Stimulated activated CD8-positive, alpha-beta memory T cell treated with anti-CD3 and anti-CD28 coated beads, Interleukin-7, amount 100 ng/mL, for 4 hours (primary cell): ENCODE measurements at places on chromosomes 11 and 22.

DNA sequence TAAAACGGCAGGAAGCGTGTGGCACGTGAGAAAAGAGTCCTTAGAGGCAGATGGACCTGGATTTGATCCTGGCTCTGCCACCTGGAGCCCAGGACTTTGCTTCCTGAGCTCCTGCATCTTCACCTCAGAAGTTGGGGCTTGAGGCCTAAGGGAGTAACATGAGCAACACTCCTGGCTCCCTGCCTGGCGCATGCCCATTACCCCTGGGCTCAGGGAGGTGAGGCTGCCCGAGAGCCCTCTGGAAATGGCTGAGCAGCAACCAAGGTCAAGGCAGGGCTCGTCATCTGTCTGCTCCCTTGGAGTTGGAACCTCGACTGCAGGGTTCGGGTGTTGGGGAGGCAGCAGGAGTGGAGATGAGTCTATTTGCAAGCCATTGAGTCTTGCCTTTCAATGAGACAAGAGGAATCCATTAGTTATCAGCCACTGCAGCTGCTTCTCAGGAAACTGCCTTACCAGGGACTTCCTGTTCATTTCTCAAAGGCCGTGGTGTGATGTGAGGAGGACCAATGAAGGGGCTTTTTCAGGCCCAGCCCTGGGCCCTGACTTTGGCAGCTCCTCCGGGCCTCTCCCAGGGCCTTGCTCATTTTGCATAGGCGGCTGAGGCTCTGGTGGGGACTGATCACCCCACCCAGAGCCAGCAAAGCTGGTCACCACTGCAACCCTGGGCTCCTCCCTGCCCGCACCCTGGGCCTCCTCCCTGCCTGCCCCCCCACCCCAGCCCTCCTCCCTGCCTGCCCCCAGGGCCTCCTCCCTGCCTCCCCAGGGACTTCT lies 6.4 kb downstream of the FADS2 start:
- DNase-seq, result peak; percentile 34

- DNase-seq, result no peak
Measured at GRCh38 chr11:114091516-114092397, 32.2 kb downstream of the ZBTB16 start.

- no peak for DNase-seq
Measured at GRCh38 chr11:24900960-24901549, 404.2 kb downstream of the LUZP2 start.

DNA sequence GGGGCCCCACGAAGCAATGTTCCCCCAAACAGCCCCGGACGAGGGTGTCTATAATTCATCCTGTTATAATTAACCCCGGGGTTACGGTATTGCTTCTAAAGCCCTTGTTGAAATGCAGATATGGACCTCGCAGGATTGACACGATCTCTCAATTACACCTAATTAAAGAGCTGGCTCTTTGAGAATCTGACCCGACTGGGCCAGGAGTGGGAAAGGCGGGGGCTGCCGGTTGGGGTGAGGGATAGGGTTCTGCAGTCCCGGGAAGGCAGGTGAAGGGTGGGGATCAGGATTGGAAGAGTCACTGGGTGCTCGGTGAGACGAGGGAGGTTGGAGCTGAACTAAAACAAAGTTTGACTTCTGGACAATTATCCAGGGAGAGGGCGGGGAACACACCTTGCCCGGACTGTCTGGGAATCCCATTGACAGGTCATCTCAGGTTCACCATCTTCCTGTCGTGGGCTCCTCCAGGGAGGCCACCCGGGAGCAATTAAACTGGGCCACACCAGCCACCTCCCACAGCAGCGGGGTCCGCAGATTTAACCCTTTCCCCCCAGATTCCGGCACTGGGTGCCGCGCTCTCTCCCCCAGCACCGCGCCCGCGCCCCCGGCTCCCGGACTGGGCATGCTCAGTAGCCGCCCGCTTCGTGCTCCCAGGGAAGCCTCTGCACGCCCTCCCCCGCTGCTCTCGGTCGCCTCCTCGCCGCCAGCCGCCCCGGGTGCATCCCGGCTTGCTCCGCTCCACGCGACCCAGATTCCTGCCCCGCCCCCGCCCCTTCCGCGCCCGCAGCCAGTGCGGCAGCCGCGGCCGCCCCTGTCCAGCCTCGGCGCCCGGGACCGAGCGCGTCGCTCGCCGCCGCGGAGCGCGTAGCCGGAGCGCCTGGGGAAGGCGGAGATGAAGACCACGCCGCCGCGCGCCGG lies at the start of gene ELMOD1:
ELMOD1 (plus strand) TSS at position 688 of the 918 bp plus-strand sequence. CDS start 27,043 bp downstream, outside the sequence.
- no peak for DNase-seq

DNA sequence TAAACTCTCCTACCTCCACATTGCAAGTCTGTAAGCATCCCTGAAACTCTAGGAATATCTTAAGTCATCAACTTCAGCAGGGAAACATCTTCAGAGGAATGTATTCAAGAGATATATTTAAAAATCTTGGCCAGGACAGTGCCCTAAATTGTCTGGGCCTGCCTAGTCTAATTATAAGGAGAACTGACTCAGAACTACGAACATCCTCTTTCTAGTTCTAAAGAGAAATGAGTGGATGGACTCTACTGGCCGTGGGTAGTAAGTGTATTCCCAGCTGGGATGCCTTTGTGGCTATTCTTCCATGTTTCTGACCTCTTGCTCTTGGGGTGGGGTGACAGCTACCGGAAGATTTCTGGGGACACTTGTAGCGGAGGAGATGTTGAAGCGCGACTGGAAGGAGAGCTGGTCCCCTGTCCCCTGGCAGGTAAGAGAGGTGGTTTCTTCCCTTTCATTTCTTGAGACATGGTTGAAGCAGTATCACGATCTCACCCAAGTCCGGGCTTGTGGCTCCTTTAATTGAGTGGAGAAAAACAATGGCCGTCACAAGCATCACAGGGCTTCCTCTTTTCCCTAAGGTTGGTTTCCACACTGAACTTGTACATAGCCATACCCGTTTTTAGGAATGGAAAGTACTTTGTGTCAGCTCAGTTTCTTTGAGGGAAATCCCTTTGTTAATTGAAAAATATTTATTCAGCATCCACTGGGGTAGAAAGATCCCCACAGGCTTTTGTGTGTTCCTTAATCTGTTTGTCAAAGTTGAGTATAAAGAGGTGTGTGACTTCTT lies 97.7 kb upstream of the SORL1-AS1 start:
- no peak for DNase-seq

DNA sequence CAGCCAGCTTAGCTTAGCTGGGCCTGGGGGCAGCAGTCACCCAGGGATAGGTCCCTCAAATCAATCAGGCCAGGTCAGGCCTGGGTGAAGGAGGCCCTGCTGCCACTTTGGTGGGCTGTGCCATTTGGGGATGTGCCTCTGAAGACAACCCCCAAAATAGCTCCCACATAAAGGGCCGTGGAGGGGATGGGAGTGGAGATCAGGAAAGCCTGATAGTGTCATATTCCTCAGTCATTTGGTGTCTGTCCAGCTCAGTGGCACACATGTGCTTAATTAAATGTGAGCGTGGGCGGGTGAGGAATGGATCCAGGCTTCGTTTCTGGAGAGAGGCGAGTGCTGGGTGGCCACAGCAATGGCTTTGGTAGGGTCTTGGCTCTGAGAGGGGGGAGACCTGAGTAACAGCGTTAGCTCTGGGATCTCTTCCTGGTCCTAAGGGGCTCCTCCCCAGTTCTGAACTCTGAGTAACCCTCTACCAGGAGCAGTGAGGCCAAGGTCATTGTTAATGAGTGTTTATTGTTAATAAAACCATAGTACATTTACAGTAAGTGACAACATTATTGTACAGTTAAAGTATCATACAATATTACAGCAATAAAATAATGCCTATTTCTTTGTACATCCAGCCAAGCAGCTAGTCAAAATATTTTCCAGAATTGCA lies 45.2 kb downstream of the NAT10 start:
- no peak for DNase-seq

DNA sequence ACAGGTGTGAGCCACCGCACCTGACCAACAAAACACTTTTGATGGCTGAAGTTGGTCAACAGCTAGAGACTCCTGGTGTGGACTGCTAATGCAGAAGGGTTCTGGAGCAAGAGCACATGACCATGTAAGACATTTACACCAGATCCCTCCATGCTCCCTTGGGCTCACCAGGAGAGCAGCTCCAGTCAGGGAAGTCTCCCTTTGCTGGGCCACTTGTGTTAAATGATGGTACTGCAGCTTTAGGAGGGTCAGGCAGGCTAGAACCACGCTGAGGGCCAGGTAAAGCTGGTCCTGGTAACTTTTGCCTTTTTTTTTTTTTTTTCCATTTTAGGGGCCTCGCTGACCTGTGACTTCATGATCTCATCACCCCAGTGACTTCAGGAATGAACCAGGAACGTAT lies 146.4 kb downstream of the FBXO7 start:
- DNase-seq, result no peak

- DNase-seq, result no peak
Measured at GRCh38 chr11:25350899-25351803, 854.3 kb downstream of the LUZP2 start.

DNA sequence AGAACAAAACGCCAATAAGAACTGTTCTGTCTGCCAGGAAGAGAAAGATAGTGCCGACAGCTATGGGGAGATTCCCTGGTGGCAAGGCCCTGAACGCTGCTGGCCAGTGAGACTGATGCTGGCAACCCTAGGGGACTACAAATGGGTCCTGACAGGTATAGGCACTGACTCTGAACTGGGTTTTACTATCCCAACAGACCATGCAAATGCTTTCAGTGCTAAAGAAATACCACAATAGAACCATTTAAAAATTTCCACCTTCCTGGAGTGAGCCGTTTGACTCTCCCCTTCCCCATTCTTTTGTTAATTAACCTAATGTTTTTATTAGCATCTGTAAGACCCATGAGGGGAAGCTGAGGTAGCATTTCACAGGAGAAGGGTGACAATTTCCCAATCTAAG lies 25.7 kb downstream of the USP28 start:
- no peak for DNase-seq

- DNase-seq, result peak; percentile 21
Measured at GRCh38 chr22:30196141-30196879, 50.2 kb downstream of the LIF start.

DNA sequence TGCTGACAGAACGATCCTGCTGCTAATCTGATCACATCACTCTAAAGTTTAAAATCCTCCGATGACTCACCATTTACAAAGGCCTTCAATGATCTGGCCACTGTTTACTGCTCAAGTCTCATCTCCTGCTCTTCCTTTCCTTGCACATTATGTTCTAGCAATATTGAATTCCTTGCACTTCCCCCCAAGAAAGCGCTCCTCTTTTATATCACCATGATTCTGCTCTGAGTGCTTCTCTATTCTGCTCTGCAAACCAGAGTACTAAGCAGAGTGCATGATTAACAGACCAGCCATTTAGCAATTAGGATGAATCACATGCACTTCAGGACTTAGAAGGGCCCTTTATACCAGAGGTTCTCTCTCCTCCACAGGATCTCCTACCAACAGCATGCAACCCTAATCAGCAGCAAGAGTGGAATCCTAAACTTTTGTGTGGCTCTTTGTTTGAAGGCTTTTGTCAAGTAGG lies 1122.8 kb upstream of the CCDC90B start:
- DNase-seq, result no peak

GRCh38 chr11:66592457-66593302 lies at the start of the genes CCDC87 and CCS:
Gene CCDC87, minus strand, starts transcription at chr11:66593063. Its CDS starts 48 bp downstream, at chr11:66593015.
Gene CCS, plus strand, starts transcription at chr11:66593185. Its CDS starts 77 bp downstream, at chr11:66593262.
- peak; percentile 97 for DNase-seq

GRCh38 chr11:65537620-65538231 lies 12.8 kb downstream of the SCYL1 start:
- no peak for DNase-seq

- DNase-seq, result no peak
Measured at GRCh38 chr11:72305891-72306585, 62.1 kb upstream of the PHOX2A start.

GRCh38 chr11:9273376-9274336 lies 8.5 kb upstream of the DENND5A start:
- DNase-seq, result no peak

DNA sequence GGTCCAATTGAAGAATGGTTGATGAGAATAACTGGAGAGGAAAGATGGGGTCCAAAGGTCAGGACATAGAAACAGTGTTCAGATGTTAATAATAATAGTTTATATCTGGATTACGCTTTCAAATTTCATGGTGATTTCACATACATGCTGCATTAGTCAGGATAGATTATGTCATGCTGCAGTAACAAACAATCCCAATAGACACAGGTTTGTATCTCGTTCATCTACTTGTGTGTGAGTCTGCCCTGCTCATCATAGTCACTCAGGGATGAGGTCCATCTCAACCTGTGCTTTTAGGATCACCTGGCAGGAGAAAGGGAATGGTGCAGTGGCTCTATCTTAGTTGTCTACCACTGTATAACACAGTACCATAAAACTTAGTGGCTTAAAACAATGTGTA lies 48.0 kb upstream of the PLET1 start:
- DNase-seq, result no peak

GRCh38 chr11:47378836-47379170 lies 456 bp upstream of the SPI1 start:
- no peak for DNase-seq

DNA sequence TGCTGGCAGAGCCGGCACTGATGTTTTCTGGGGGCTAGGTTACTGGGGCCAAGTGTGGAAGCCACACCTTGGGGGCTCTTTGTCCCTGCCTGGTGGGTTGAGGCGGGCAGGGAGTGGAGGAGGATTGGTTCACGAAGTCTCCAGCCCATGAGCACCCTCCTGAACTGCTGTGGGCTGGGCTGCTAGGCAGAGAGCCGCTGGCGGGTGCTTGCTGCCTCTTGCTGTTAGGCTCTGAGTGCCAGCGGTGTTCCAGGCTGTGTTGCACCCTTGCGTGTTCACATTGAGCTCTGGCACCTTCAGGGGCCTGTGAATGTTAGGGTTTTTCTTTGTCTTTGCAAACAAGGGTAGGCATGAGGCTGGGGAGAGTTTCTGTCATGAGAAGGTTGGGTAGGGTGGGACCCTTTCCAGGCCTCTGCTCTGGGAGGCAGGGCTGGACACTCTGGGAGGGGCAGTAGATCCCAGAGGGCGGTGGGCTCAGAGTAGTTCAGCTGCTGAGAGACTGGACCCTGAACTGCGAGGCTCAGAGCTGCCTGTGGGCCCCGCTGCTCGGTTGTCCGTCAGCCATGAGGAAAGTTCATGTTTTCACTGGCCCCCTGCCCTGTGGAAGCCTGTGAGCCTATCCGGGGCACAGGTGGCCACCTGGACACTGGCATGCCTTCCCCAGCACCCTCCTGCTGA lies 24.0 kb upstream of the TMEM191C start:
- DNase-seq, result no peak

DNA sequence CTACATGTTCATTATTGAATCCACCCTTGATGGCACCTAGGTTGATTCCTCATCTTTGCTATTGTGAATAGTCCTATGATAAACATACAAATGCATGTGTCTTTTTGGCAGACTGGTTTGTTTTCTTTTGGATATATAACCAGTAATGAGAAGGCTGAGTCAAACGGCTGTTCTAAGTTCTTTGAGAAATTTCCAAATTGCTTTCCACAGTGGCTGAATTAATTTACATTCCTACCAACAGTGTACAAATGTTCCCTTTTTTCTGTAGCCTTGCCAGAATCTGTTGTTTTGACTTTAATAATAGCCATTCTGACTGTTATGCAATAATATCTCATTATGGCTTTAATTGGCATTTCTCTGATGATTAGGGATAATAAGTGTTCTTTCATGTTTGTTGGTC lies 184.9 kb downstream of the CASP12 start:
- DNase-seq, result no peak

GRCh38 chr22:24285245-24285644 lies 14.6 kb downstream of the SPECC1L start:
- no peak for DNase-seq

GRCh38 chr22:42901790-42902508 lies 44.9 kb upstream of the ARFGAP3 start:
- DNase-seq, result no peak
